AG04449 (cell line): ENCODE measurements at places on chromosomes 4 and X.

DNA sequence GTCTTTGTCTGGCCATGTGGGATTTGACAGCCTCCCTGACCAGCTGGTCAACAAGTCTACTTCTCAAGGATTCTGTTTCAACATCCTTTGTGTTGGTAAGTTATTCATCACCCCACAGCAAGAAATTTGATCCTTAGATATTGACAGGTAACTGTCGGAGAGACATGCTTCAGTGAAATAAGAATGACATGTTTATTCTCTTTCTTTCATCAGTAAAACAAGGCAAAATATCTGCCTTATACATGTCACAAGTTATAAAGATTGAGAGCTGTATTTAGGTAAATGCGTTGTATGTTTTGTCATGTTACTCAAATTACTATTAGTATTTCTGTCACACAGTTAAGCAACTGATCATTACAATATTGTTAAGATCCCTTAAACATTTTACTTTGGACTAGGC is 46.9 kb downstream of the SEPTIN11 start:
- no peak for DNase-seq

- DNase-seq: no peak
Measured at GRCh38 chr4:72446353-72447055, 122.5 kb downstream of the ADAMTS3 start.

GRCh38 chr4:141810038-141810711 is 173.8 kb downstream of the IL15 start:
- DNase-seq: no peak

GRCh38 chr4:6191448-6192130 is 8.8 kb downstream of the JAKMIP1 start:
- DNase-seq: no peak

GRCh38 chrX:21565025-21565424 is 93.1 kb downstream of the KLHL34 start:
- DNase-seq: no peak

DNA sequence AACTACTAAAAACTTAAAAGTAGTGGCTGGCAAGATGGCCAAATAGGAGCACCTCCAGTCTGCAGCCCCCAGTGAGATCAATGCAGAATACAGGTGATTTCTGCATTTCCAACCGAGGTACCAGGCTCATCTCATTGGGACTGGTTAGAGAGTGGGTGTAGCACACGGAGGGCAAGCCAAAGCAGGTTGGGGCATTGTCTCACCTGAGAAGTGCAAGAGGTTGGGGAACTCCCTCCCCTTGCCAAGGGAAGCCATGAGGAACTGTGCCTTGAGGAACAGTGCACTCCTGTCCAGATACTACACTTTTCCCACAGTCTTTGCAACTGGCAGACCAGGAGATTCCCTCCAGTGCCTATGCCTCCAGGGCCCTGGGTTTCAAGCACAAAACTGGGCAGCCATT is 311.1 kb downstream of the PAPSS1 start:
- no peak for DNase-seq

DNA sequence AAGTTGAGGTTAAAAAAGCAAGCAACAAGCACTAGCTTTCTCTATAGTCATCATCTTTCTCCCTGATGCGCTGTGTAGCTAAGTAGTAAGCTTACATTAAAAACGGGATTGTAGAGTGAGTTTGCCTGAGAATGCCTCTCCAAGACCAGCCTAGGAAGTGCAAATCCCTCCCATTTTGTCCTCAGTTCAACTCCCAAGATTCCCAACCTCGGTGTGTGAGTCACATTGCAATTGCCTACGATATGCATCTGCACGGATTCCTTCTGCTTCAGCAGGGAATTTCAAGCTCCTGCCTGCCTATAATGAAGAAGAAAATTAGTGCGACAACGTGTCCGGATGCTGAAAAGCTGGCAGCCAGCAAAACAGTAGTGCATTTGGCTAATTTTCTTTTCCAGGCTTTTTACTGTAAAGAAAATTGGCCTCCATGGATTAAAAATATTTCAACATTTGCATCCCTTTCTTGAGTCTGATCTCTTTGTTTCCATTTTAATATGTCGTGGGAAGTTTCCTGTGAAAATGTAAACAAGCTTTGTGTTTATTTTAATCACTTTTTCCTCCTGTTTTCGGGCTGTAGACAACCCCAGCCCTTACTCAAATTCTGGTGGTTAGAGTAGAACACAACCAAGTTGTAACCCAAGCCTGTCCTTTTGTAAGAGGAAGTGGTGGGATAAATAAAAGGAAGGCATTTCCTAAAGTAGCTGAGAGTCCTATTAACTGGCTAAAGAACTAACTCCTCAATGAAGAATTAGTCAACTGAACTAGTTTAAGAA is 58.4 kb upstream of the TET2 start:
- peak; percentile 88 for DNase-seq

- DNase-seq: no peak
Measured at GRCh38 chr4:25500626-25501316, 123.7 kb downstream of the ANAPC4 start.

GRCh38 chr4:16055873-16056272 is 27.9 kb downstream of the PROM1 start:
- no peak for DNase-seq

DNA sequence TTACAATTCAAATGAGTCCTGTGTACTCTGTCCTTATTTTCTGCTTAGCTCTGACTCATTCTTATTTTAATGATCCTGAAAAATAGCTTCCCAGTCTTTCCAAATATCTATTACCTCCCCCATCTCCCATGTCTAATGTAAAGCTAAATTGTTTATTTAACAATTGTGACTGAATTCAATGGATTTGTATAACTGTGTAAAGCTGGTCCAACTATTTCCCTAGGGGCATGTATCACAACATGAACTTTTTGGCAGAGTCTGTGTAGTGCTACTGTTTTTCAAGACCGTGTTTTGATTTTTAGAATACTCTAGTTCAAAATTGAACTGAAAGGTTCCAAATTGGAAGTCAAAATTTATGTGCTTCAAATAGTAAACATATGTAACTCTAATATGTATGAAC is 67.8 kb downstream of the SPCS3 start:
- no peak for DNase-seq

- DNase-seq: no peak
Measured at GRCh38 chr4:91280551-91281290, 1023.0 kb upstream of the GRID2 start.

GRCh38 chr4:151197247-151197646 is 79.7 kb upstream of the PRSS48 start:
- DNase-seq: no peak

DNA sequence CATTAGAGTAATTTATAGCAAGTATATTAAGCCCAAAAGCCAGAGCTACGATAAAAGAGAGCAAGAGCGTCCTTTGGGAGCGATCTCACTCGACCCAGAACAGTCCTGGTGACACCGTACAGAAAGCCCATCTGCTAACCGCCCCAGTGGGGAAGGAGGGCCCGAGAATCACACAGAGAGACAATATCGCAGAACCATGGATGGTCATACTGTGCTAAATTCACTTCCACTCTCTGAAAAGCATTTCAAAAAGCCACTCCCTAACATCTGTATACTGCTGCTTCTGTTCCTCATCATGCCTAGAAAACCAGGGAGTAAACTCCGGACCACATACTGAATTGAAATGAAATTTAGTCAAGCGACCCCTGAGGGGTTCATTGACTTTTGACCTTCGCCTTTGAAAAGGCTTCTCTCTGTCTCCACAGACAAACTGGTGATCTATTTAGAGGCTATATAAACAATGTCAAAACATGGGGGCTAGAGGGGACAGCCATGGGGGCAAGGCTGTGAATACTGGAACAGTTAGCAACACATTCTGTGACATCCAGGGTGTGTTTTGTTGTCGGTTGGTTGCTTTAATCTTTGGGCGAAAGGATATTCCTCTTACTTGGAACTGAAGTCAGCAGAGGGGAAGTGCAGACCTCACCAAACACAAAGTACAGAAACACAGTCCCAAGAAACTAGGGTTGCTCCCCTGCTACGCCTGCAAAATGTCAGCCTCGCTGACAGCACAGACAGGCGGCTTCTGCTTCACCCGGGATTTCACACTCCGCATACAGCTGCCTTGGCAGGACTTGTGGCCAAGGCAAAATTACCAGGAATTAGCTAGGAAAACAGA is 129.0 kb upstream of the RASGEF1B start:
- DNase-seq: no peak

- DNase-seq: no peak
Measured at GRCh38 chr4:149549911-149550310, 265.7 kb downstream of the IQCM start.

- no peak for DNase-seq
Measured at GRCh38 chr4:84877051-84877833, 89.2 kb downstream of the WDFY3 start.

GRCh38 chr4:1502501-1502886 is 96.3 kb upstream of the NKX1-1 start:
- no peak for DNase-seq
